ENCODE measurements at places on chromosomes 4 and X.

- DNase-seq: peak; percentile 80
Measured at GRCh38 chr4:128974136-128974581, 119.2 kb downstream of the SCLT1 start.

DNA sequence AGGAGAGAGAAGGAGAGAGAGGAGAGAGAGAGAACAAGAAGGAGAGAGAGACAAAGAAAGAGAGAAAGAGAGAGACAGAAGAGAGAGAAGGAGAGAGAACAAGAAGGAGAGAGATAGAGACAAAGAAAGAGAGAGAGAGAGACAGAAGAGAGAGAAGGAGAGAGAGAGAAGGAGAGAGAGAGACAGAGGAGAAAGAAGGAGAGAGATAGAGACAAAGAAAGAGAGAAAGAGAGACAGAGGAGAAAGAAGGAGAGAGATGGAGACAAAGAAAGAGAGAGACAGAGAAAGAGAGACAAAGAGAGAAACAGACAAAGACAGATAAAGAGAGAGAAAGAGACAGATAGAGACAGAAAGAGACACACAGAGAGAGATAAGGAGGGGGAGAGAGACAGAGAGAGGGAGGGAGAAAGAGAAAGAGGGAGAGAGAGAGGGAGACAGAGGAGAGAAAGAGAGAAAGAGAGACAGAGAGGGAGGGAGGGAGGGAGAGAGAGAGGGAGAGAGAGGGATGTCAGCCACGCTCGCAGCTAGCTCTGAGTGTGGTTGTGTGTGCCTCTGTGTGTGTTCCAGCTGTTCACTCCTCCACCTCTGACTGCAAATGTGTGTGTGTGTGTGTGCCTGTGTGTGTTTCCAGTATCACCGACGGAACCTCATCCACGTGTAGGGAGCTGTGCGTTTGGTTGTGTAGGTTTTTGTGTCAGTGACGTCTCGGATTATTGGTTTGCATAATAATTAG, 105.8 kb downstream of the CRLF2 start:
- no peak for DNase-seq

GRCh38 chr4:77225022-77225421, 68.0 kb downstream of the CCNG2 start:
- DNase-seq: peak; percentile 32

DNA sequence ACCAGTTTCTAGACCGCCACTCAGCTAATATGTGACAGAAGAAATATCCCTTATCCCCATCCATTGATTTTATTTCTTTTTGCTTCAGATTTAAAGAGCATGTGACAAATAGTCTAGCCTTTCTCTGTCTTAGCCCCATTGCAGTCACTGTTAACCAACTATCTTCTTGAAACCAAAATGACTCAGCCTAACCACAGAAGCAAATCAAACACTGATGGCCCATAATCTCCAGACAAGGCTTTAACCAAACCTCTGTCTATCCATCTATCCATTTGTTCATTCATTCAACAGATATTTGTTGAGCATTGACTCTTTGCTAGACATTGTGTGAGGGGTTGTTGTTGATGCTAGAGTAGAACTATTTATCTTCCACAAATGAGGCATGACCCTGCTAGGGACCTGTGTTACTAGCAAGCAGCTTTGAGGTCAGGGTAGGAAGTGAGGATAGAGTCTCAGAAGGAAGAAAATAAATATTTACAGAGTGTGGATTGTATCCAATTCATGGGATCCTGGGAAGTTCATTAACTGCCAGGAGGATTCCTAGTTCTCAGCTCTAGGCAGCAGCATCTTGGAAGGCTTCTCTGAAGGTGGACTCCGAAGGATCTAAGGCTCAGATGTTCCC, 22.5 kb downstream of the HNRNPH2 start:
- DNase-seq: no peak

DNA sequence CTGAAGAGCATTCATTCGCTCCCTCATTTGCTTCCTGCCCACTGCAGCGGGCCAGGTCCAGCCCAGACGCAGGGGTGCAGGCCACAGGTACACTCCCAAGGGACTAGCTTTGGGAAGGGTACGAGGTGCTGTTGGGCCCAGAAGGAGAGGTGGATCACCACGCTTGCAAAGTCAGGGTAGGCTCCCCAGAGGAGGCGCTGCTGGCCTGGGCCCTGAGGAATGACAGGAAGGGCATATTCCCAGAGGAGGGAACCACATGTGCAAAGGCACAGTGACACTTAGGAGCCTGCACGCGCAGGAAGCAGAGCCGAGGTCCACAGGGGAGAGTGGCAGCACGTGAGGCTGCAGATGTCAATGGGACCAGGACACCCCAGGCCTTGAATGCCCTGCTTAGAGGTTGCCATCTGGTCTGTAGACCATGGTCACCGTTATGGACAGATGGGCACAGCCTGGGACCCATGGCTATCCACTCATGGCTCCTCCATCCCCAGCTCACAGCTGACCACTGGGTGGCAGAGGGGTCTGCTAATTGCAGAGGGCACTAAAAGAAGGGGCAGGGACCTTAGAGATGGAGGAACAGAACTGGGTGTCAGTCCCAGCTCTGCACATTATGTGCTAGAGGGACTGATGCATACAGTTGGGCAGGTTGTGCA, 7.9 kb downstream of the HTRA3 start:
- DNase-seq: no peak

- DNase-seq: no peak
Measured at GRCh38 chrX:134883137-134883700, 107.6 kb upstream of the SMIM10 start.
